ENCODE measurements at places on chromosomes 6 and 20. TPM values are rescaled to one million over a fixed set of nuclear protein-coding genes. Genes with fewer than 3 reads are reported as not detected.

GRCh38 chr20:48728042-48728825 is 99.6 kb downstream of the PREX1 start:
- DNase-seq, result no peak

DNA sequence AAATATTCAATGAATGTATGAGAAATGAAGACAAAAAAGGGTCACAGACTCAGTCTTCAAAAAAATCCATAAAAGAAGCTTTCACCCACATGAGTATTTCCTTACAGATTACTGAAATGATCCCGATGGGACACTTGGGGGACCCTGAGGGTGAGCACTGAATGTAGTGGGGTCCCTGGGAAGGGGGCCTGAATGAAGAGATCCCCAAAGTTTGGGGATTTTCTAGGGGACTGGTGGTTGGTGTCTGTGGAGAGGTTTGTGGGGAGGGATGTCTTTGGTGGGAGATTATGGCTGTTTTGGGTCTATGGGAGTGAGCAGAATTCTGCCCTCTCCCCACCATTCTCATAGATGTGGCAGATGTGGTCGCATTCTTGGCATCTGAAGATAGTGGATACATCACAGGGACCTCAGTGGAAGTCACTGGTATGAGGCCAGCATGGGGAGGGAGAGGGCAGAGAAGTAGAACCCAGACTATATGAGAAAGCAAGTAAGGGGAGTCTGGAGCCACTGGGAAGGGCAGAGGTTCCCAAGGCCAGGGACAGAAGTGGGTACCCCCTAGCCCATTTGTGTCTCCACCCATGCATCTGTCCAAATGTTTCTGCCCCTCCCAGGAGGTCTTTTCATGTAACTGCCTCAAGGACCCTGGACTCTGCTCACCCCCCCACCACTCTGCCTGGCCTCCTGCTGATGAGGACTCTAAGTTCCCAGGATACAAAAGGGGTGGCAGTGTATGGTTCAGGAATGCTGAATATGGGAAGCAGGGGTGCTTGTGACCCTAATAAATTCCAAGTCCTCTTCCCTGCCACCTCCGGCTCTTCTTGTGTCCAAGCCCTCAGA is 1.8 kb downstream of the HSD17B8 start:
- no peak for DNase-seq

GRCh38 chr6:36694616-36695015 is 3.0 kb upstream of the RAB44 start:
- DNase-seq, result no peak

DNA sequence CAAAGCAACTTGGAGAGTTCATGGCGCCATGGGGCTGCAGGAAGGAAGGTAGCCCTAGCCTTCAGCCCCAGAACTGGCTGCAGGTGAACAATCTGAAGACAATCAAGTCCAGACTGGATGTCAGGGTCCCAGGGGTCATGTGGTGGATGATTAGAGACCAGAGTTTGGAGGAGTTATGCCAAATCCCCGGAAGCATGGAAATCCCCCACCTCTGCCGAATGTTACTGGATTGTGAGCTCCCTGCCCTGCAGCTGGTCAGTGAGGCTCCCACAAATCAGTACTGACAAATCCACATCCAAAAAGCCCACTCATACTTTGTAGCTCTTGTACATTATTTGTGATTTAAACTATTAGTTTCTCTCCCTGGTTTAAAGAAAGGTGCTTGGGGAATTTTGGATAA is 21.3 kb upstream of the CD93 start:
- no peak for DNase-seq

DNA sequence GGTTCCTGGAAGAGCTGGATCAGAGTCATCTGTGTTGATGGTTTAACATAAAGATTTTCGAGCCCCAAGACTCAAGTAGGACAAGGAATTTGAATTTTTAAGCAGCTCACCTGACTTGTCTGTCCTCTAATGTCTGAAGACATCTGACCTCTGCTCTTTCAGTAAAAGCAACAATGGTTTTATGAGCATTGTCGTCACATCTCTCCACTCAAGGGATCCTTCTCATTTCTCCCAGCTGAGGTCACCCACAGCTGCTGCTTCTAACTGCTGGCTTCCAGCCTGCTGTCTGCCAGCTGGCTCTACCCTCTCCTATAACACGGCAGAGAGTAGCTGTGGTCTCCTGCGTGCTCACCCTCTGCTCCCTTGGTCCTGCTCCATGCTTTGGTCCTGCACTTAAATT is 24.7 kb upstream of the HDAC2 start:
- DNase-seq, result no peak

DNA sequence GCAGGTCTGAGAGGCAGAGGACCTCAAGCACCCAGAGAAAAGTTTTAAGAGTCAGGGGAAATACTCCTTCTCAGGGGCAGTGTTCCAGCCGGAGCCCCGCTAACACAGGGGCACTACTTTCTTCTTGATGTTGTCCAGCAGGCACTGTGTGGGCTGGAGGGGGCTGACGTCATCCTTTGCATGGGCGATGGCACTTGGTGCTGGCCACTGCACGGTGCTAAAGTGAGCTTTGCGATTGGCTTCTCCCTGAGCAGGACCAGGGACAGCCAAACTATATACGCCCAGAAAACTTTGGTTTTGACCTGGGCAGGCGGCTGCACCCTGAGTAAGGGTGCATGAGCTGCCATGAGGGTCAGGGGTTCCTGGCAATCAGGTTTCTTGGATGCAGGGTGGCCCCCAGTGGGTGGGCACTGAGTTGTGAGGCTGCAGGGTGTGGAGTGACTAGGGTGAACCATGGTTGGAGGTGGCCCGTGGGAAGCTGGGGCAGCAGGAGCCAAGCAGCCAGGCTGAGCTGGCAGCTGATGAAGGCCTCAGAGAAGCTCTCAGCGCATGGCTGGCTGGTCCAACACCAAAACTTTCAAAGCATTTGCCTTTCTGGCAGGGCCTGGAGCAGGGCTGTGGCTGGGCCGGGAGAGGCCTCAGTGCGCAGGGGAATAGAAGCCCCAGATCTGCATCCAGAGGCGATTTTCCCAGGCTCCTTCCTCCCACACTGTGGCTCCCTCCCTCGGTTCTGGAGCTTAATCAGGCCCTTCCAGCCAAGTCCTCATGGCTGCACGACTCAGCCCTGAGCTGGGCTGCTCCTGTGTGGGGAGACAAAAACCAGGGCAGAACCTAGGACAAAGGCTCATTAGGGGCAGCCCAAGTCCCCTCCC is 18.3 kb downstream of the MRPS18A start:
- DNase-seq, result no peak

DNA sequence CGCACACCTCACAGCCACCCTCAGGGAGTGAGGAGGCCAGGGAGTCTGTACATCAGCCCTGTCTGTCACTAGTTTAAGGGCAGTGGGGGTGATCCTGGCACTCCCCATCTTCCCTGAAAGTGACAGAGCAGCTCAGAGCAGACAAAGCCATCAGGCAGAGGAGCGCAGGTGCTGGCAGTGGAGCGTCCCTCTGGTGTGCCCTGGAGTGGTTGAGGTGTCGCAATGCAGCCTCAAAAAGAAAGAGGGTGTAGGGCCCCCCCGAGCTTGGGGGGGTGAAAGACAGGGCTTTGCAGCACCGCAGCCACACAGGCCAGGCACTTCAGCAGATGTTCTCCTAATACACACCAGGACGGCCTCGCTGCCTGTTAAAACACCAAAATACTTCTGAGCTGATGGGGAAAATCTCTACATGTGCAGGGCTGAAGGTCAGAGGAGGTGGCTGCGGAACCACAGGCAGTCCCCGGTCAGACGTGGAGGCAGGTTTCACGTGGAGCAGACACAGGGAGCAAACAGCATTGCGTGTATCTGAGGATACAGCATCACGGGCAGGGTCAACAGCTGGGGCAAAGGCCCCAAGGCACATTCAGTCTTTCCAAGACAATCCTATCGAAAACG is 69.5 kb downstream of the PREX1 start:
- DNase-seq, result peak; percentile 39

DNA sequence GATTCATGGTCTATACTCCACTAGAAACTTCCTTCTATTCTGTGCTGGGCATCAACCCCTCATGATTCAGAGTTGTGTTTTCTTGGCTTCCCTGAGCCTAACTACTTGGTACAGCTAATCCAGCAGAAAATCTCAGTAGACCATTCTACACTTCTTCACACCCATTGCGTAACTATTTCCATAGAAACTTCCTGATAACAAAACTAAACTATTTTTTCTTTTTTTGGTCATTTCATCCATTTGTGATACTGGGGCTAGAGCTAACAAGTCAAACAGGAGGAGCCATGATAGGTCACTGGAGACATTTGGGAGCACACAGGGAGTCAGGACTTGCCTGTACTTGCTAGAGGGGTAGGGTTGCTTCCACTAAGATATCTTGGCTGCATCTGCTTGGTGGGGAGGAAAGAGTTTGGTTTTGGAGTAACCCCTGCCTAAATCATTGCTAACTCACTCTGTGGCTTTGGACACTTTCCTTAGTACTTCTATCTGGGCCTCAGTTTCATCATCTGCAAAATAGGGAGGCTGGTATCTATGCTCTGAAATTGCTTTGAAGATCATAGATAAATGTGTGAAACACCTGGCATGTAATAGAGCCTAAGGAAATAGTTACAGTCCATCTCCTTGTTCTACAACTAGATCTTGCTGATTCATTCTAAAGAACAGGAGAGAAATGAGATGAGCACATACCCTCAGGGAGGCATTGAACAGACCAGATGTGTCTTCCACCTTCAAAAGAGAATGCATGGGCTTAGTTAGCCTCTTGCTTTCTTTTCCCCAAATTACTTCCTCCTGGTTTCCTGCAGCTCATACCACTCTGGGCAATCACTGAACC is 127.9 kb upstream of the ADGRF1 start:
- DNase-seq, result no peak

DNA sequence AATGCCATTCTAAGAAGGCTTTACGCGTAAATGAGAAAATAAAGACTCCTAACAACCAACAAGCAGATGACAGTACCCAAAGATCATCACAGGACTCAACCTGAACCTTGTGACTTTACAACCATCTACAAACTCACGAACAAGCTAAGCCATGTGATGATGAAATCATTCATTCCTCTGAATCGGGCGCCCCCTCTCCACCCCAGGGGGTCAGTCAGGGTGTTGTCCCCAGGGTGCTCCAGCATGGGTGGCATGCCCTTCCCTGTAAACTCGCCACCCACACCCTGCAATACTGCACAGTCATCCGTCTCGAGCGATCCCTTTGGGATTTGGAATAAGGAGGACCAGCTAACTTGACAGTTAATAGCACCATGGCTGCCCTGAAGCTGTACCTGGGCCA is 12.6 kb downstream of the SERPINB6 start:
- DNase-seq, result no peak

- DNase-seq, result no peak
Measured at GRCh38 chr6:157143171-157143889, 180.0 kb downstream of the TMEM242 start.

DNA sequence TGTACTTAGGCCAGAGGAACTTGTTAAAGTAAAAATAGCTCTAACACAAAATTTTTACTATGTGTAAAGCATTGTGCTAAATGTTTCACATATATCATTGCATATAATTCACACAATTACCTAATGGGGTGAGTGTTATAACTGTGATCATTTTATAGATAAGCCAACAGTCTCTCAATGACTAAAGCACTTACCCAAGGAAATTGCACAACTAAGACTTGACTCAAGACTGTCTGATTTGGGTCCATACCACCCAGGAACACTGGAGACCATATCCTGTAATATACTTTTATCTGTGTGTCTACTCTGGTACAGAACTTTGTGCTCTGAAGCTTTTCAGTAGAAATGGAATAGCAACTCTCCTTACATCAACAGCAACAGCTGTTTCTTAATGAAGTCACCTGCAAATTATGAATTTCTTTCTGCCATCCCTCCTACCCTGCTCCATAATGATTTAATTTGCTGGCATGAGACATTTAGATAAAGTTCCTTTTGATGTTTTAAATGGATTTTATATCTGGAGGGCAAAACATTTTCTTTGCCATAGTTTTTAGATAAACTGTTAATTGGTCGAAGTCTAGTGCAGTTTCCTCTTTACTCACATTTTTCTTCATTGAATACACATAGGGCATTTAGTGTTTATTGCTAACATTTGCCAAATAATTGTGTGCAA is 47.5 kb downstream of the TSPYL4 start:
- no peak for DNase-seq

DNA sequence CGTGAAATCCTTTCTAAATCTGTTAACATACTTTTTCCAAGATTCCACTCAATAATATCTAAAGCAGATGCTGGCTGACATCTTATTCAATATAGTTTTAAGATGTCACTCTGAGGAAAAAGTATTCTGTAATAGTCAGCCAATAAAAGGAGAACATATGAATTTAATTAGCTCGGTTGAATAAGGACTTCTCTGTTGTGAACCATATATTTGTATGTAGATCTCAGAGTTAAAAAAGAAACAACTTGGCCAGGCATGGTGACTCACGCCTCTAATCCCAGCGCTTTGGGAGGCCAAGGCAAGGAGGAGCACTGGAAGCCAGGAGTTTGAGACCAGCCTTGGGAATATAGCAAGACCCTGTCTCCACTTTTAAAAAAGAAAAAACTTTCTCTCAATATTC is 7.4 kb upstream of the CD24 start:
- no peak for DNase-seq

Gene RWDD2A
- 1.2 TPM for total RNA-seq

Gene IL17F
- total RNA-seq, result not detected

Gene BICRAL
- 10.7 TPM for total RNA-seq

Gene TRIM15
- not detected for total RNA-seq

Gene LAMA2
- total RNA-seq, result 2.0 TPM

Gene C6orf163
- total RNA-seq, result 1.5 TPM

Gene GMPR
- total RNA-seq, result 2.6 TPM
